ENCODE measurements at places on chromosomes 2 and 18.

- DNase-seq: no peak
Observed at GRCh38 chr18:55875371-55875901, 287.4 kb upstream of the TCF4 start.

- DNase-seq: no peak
Observed at GRCh38 chr2:21280793-21281192, 157.0 kb downstream of the TDRD15 start.

DNA sequence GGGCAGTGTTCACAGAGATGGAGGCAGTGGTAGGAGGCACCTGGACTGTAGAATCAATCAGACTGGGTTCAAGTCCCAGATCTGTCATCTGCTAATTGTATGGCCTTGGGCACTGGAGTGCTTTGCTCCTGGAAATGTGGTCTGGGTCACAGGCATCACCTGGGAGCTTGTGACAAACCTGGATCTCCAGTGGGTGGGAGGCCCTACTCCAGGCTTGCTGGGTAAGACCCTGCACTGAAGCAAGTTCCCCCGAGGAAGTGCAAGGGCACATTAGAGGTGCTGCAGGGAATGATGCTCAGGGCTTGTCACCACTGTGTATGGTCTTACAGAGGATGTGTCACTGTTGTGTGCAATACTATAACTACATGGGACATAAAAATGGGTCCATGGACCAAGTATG, 220.5 kb upstream of the ID2 start:
- DNase-seq: no peak

GRCh38 chr18:75214766-75215510, 4.3 kb downstream of the TSHZ1 start:
- DNase-seq: no peak

DNA sequence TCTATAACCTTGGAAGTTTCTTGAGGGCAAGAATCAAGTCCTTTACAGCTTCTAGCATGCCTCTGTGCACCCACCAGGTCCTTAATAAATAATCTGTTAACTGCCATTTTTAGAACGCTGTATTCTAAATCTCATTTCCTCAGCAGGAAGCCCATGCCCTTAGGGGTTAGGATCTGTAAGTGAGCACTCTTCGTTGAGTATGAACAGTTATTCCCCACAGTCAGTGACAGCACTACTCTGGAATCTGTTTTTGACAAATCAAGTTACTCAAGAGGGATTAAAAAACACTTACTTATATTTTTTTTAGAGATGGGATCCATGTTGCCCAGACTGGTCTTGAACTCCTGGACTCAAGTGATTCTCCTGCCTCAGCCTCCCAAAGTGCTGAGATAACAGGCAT, 14.6 kb downstream of the PAIP2B start:
- no peak for DNase-seq

DNA sequence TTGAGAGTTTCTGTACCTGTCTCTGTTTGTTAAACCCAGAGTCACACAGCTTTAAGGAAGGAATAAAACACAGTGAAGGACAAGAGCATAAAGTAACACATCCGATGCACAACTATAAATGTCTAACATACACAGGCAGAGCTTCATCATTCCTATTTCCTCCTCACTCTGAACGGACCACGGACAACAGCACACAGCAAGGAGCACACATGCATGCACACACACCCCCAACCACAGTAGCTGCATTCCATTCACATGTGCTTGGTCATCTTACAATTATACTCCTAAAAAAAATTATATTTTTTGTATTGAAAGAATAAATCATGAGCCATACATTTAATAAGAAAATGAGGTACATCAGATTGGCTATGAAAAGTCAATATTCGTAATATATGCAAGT, 58.3 kb downstream of the ID2 start:
- no peak for DNase-seq

DNA sequence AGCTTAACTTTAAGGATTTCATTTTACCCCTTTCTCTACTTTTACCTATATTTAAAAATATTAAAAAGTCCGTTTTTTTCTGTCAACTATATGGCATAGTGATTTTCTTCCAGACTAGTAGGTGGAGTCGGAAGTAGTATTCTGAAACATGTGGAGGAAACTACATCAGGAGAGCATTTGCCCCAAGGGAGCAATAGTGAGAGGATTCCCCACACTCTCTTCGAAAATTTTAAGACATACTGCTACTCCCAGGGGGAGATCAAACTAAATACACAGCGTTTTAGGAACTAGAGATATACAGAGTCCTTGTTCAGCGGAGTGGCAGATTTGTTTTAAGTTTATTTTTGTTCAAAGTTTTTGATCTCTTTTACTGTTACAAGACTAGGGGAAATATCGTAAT, 40.6 kb downstream of the METAP1D start:
- DNase-seq: no peak

DNA sequence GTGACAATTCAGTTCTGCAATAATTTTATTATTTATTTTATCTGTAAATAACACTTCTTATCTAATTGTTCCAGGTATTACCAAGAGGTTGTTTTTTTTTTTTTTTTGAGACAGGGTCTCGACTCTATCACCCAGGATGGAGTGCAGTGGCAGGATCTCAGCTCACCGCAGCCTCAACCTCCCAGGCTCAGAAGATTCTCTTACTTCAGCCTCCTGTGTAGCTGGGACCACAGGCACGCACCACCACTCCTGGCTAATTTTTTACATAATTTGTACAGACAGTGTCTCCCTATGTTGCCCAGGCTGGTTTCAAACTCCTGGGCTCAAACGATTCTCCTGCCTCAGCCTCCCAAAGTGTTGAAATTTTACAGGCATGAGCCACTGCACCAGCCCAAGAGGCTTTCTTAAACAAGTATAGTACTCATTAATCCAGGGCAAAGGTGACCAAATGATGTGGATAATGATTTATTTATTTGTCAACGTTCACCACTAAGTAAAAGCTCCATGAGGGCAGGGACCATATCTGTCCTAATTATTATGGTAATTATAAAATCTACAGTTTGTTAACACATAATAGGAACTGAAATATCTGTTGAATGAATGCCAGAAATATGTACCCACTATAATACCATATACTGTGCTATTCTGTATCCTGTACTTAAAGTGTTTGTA, 12.0 kb downstream of the STK17B start:
- DNase-seq: no peak

- DNase-seq: no peak
Observed at GRCh38 chr2:6992794-6993228, 75.6 kb downstream of the RNF144A start.

GRCh38 chr2:188193230-188193629, 98.4 kb upstream of the GULP1 start:
- DNase-seq: no peak

DNA sequence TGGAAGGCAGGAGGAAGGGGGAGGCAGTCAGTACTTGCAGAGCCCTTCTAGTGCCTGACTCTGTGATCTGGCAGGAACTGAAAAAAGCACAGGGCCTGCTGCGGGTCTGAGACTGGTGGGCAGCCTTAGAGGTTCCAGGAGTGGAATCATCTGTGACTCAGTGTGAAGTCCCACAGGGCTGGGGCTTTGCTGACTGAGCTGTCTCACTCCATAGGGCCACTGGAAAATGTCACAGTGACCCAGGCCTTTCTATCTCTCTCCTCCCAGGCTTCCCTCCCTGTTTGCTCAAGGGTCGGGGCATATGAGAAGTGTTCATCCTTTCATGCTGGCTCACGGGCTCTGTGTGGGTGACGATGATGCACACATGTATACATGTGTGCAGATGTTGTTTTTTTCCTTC, 47.1 kb upstream of the ZFP36L2 start:
- peak; percentile 31 for DNase-seq

Measured in activated CD4-positive, alpha-beta T cell treated with anti-CD3 and anti-CD28 coated beads, Interleukin-2, amount 50 U/mL, for 48 hours (primary cell).